Right hindlimb (tissue), 1 donor: ENCODE measurements at places on chromosomes 6 and 20.

DNA sequence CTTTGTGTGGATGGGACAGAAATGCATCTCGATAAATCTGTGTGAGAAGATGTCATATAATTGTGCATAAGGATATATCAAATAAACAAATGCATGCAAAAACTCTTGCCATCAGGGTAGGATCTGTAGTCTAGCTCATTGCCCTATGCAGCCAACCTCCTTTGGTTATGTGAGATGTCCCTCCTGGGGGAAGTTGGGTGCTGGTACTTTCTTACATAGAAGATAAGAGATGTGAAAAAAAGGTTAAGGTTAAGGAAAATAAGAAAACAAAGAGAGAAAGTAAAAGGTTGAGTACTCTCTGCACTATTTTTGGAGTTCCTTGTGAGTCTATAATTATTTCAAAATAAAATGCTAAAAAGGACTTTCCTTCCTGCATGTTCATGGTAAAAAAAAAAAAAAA, 30.4 kb downstream of the ZDHHC14 start:
- no peak for DNase-seq

DNA sequence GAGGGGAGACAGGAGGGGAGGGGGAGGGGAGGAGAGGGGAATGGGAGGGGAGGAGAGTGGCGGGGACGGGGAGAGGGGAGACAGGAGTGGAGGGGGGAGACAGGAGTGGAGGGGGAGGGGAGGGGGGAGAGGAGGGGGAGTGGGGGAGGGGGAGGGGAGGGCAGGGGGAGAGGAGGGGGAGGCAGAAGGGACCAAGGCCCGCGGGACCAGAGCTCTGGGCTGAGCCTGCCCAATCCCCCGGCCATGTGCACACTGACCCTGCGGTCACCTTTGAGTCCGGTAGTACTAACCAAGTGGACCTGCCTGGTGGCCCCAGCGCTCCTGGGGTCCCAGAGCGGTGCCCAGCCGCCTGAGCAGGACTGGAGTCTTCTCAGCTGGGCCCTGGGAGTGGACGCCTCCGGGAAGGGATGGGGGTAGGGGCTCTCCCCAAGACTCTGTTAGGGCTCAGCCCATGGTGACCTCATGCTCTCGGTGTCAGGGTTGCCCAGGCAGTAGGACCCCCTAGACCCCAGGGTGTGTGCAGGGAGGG, 471 bp upstream of the KCNQ2 start:
- DNase-seq, result no peak

GRCh38 chr6:123788319-123788718, 15.3 kb upstream of the NKAIN2 start:
- DNase-seq, result no peak

DNA sequence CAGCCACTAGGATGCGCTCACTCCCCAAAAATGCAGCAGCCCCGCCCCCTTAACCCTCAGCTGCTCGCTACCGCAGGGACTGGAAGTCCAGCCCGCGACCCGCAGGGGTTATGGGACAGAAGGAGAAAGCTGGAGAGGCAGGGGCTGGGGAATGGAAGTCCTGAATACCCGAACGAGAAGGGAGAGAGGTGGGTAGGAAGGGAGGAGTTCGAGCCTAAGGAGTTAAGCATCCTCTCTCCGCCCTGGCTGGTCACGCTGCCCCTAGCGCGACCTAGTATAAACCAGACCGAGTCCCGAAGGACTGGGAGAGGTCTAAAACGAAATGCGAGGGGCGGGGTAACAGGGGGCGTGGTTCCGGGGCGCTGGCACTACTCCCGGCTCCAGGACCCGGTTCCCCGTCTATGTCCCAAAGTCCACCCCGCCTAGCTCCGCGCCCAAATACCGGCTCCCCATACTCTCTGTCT, 448 bp upstream of the DDAH2 start:
- peak; percentile 94 for DNase-seq

GRCh38 chr6:741410-742339, 48.7 kb upstream of the EXOC2 start:
- DNase-seq, result no peak

DNA sequence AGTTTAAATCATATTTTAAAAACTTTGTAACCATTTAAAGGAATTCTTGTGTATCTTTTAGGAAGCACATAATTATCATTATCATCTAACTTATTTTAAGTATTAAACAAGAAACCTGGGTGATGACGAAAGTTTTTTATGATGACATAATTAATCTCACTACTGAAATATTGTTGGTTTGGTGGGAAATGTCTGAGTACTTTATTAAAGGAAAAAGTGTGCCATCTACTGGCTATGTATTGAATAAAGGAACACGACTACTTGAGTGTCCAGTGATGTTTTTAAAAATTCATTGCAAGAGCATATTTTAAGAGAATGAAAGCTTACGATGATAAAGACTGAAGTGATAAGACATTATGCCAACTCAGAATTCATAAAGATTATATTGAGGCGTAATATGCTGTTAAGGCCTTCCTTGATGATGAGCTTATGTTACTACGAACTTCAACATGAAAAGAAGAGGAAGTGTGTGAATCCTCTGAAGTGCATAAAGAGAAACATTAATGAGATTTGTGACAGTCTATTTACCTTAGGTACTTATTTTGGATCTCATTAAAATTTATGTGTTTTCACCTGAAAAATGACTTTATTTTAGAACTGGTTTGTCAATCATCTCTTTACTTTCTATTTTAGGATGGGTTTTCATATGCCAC, 12.0 kb upstream of the TRMT11 start:
- DNase-seq, result no peak

- DNase-seq, result no peak
These were observed 809.5 kb upstream of the FLRT3 start for GRCh38 chr20:15146948-15147347.

GRCh38 chr6:116514111-116514510, 2.7 kb downstream of the CALHM5 start:
- DNase-seq, result no peak

DNA sequence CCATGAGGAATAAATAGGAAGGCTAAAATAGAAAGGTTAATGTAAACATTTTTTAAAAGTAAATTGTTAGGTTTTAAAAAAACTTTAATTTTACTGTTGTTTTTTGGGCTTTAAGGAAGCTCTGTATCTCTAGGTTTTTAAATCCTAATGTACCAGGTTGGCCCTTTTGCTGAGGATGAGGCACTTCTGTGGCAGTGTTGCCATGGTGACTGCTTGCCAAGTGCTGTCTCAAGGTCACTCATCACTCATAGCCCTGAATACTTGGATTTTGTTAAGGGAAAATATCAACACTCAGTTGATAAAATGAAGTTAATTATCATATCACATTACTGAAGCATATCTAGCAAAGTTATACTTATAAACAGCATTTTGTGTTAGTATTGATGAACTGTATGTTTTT, 50.2 kb downstream of the NCOA3 start:
- DNase-seq, result no peak

DNA sequence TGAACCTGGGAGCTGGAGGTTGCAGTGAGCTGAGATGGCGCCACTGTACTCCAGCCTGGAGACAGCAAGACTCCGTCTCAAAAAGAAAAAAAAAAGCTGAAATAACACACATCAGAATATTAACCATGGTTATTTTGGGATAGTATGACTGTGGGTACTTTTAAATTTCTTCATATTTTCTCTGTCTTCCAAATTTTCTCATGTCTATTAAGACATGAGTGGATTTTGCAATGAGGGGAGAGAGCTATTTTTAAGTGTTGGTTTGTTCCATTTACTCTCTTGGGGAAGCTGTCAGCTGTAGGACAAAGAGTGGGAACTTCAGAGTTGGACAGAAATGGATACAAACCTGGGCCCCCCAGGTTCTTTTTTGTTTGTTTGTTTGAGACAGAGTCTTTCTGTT, 10.3 kb downstream of the ADISSP start:
- no peak for DNase-seq

DNA sequence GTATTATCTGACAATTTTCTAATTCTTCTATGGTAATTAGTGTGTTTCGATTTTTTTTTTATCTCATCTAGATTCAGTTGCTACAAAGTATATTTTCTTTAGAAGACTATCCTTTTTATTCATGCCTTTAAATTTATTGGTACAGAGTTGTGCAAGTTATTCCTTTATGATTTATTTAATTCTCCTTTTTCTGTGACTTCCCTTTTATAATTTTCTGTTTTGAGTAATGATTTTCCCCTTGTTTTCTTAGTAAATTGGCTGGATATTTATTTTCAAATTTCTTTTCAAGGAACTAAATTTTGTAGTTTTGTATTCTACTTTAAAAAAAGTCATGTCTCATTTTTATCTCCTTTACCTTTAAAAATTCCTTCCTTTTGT, 2.4 kb upstream of the IL22RA2 start:
- no peak for DNase-seq

DNA sequence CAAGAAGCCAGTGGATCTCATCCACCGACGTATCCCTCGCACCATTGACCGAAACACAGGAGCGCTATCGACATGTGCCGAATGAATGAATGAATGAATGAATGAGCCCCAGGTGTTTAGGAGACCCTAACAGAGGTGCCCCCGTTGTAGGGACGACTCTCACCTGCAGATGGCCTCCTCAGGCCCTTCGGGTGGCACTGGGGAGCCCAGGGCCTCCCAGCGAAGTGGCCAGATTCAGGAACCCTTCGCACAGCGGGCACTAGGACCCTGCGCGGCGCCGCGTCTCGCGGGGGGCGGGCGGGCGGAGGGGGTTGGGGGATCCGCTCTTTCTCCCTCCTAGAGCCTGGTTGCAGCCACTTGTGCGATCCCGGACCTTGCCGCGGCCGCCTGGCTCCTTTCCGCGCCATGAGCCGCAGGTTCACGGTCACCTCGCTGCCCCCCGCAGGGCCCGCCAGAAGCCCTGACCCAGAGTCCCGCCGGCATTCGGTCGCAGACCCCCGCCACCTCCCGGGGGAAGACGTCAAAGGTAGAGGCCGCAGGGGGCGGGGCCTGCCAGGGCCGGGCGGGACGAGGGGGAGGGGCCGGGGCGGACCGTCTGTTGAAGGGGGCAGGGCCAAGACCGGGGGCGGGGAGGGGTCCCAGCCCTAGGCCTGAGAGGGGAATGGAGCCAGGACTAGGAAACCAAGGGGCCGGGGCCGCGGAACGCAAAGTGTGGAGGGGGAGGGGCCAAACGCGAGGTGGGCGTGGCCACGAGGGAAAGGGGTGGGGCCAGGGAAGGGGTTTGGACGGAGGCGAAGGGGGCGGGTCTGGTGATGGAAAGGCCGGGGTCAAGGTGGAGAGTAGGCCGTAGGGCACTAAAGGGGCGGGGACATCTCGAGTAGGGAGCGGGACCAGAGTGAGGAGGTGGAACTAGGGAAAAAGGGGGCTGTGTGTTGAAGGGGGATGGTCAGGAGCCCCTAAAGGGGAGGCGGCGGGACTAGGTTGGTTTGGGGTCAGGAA, 7.4 kb upstream of the SLC12A5 start:
- peak; percentile 44 for DNase-seq
